Testis (tissue), 5 donors: ENCODE measurements at places on chromosomes 7 and 10.

- DNase-seq: no peak
These were observed 299.2 kb upstream of the LRGUK start for GRCh38 chr7:133827707-133828623.

DNA sequence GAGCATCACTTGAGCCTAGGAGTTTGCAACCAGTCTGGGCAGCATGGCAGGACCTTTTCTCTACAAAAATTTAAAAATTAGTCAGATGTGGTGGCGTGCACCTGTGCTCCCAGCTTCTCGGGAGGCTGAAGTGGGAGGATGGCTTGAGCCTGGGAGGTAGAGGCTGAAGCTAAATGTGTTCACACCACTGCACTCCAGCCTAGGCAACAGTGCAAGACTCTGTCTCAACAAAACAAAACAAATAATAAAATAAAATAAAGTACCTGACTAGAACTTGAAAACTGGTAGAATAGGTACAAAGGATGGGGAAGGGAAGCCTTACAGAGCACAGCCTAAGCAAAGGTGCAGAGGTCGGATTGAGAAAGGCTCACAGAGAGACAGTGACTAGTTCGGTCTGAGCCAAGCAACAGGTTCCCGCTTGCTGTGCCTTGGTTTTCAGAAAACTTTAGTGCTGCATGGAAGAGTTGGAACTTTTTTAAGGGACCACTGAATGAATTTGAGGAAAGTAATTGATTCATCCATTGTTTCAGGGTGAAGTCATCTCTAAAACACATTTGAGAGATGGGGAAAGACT is 100.1 kb upstream of the STK17A start:
- no peak for DNase-seq

DNA sequence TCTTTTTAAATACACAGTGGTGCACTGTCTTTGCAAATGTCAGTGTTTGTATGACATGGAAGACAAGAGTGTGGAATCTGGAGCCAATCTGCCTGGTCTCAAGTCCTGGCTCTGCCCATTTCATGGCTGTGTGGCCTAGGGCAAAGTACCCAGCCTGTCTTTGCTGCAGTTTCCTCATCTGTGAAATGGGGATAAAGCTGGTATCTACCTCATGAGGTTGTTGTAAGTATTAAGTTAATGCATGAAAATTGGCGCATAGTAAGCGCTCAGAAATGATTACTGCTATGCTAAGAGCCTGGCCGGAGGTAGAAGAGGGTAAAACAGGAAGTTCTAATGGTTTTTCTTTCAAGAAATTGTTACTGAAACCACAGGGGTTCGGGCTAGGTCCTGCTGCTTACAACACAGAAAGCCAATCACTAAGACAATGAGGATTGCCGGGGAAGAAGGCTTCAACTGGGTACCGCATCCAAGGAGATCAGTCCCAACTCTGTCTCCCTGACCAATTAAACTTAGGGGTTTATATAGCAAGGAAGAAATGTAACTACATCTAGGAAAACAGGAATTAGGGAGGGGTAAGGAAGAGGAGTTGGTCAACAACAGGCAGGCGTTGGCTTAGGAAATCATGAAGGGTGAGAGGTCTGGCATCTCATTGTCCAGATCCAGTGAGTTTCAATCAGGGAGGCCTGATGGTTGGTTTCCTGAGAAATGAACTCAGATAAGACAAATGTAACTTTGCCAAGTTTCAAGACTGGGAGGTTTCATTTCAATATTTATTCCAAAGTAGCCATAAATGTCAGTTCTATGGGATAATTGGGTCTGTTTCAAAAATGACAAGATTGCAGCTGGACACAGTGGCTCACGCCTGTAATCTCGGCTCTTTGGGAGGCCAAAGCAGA is 57.0 kb downstream of the CHST3 start:
- no peak for DNase-seq

GRCh38 chr7:128867842-128868623 is 5.4 kb downstream of the ATP6V1F start:
- DNase-seq: no peak

GRCh38 chr10:11326241-11326640 is 285.2 kb downstream of the USP6NL start:
- DNase-seq: no peak

GRCh38 chr7:82609746-82610145 is 166.2 kb upstream of the CACNA2D1 start:
- DNase-seq: no peak

- DNase-seq: peak; percentile 79
These were observed 709 bp downstream of the ARPC1B start for GRCh38 chr7:99375070-99375807.

DNA sequence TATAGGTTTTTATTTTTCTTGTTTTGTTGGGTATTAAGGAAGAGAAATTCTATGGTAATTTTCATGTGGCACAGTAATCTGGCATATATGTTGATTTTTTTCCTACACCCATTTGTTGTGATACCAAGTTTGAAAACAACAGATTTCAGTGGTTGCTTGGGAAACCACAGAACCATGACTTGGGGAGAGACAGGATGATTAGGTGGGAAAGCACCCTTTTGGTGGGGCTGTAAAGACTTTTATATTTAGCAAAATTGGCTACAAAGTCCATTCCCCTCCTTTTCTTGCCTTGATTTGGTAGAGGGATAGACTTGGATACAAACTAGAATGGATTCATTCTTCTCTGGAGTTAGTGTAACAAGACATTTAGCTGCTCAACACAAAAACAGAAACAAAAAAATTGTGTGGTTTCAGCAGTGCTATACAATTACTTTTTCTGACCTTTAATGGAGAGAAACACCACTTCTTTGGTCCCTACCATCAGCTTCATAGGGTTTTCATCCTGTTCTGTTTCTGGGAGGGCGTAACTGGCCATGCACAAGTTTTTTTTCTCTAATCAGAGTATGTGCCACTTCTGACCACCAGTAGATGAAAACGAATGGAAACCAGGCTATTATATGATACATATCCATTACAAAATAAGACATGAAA is 52.7 kb downstream of the FIGNL1 start:
- DNase-seq: no peak

GRCh38 chr7:2231992-2232765 is 566 bp downstream of the MAD1L1 start:
- DNase-seq: no peak

DNA sequence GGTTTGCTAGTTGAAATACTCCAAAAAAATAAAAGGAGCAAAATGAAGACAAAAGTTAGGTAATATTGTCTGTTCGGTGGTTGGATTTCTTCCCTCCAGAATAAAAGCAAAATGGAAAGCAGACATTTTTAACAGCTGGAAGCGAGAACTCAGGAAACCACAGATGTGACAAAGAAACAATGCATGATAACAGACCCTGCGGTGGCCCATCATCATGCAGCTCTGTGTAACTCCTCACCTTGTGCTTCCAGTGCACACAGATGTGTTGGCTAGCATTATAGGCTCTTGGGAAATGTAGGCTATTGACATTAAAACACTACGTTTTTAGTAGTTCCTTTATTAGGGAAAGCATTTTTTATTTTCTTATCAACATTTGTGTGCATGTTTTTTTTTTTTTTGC is 53.9 kb upstream of the ARL4A start:
- DNase-seq: no peak

DNA sequence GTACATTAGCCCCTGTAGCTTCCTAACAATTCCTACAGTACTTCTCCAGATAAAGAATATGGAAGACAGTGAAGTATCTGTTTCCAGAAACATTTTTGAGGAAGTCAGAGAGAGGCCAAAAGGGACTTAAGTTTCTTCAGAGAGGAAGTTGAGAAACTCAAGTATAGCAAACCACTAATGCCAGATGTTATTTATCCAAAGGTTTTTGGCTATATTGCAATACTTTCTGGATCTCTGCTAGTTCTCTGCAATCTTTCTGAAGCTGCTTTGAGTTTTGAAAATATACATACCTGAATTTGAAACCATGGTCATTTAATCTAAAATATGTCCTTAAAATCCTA is 64.7 kb downstream of the BICC1 start:
- DNase-seq: no peak

- no peak for DNase-seq
These were observed 98.0 kb upstream of the ELMO1 start for GRCh38 chr7:37546677-37547076.

DNA sequence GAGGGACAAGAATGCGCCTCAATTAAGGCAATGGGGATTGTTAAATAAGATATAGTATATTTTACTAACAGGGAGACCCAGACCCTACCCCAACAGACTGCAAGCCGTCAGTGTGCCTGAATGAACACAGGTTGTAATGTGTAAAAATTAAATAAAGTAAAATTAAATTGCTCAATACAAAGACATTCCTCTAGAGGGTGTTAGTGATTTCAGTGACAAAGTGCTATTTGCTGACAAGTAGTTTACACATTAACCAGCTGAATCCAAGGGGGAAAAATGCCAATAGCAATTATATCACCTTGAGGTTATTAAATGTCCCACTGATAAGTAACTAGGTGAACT is 110.5 kb downstream of the EBF3 start:
- no peak for DNase-seq

GRCh38 chr10:105644978-105645377 is 1003.9 kb downstream of the SORCS3 start:
- no peak for DNase-seq

DNA sequence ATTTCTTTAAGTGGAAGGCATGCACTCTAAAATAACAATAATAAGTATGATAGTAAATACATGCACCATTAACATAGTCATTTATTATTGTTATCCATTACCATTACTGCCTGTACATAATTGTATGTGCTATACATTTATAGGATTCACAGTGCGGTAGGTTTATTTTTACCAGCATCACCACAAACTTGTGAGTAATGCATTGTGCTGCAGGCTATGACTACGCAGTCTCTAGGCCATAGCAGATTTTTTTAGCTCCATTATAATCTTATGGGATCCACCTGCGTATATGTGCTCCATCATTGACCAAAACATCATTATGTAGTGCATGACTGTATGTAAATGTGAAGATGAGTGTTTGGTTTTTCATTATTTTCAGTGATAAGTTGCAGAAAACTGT is 160.0 kb downstream of the LRRC4 start:
- no peak for DNase-seq

GRCh38 chr10:31062856-31063255 is 31.2 kb upstream of the ZNF438 start:
- no peak for DNase-seq

DNA sequence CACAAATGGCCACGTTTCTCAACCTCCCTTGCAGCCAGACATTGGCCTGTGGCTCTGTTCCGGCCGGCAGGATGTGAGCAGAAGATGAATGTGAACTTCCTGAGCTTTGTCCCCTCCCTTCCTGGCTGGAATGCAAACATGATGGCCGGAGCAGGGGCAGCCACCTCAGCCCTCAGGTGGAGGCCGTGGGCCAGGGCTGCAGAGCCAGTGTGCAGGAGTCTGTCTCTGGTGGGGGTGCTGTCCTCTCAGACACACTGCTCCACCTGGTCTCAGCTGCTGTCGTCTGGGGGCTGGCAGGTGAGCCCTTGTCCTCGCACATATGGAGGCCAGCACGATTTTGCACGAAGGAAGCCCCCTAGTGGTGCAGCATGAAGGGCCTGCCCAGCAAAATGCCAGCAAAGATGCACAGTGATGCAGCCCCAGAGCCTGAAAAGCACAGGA is 25.3 kb upstream of the PWWP2B start:
- no peak for DNase-seq

DNA sequence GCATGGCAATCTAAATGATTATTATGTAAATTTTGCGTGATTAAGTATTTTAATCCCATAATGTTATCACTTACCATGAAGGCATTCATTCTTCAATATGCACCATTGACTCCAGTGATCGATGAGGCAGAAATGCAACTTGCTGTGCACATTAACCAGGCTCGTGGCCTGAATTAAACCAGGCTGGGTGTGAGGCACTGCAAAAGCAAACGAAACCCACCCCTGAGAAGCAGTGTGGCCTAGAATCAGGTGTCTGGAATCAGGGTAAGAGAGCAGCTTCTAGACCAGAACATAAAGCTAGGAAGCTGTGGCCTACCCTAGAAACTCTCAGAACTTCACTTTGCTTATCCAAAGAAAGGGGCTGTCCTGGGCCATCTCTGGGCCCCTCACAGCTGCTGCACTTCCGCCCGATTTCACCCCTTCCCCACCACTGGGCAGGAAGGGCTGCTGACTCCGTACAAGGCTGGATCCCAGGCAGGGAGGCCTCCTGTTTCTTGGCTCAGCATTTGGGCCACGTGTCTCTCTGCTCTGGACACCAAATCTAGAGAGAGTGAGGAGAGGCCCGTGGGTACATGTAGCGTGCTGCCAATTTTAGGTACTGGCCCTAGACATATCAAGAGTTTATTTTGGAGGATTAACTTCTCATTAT is 4.4 kb downstream of the PTPRE start:
- DNase-seq: no peak

- no peak for DNase-seq
These were observed 636.2 kb upstream of the IGFBP3 start for GRCh38 chr7:46557295-46557711.

GRCh38 chr7:130144312-130145171 is 60.7 kb downstream of the TMEM209 start:
- DNase-seq: no peak
